ENCODE measurements at places on chromosomes 4 and X.

DNA sequence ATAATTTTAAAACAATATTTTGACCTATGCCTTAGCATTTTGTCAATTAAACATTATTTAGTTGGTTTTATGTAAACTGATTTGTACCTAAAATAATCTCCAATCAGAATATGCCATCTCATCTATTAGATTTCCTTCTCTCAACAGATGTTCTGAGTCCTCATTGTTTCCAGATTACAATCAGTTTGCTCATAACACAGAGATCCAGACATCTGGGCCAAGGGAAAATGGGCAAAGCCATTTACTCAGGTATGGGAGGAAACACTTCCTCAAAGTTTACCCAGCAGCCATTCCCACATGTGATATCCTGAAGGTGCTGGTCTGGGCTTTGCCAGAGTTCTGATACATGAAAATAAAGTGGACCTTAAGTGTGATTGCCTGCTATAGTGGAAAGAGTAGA, 217.9 kb upstream of the GPC4 start:
- DNase-seq, result no peak

- no peak for DNase-seq
Measured at GRCh38 chrX:43225626-43226328, 430.3 kb upstream of the MAOA start.

- no peak for DNase-seq
Measured at GRCh38 chr4:40515398-40516293, 114.0 kb downstream of the RBM47 start.

- DNase-seq, result no peak
Measured at GRCh38 chr4:92334716-92335350, 31.1 kb downstream of the GRID2 start.

GRCh38 chrX:10636851-10637250, 16.5 kb upstream of the MID1 start:
- no peak for DNase-seq

- DNase-seq, result no peak
Measured at GRCh38 chr4:140609548-140610425, 41.0 kb upstream of the UCP1 start.

- DNase-seq, result no peak
Measured at GRCh38 chr4:104643805-104644204, 149.1 kb upstream of the CXXC4 start.

GRCh38 chr4:77052352-77052751, 23.4 kb downstream of the CCNI start:
- DNase-seq, result no peak

DNA sequence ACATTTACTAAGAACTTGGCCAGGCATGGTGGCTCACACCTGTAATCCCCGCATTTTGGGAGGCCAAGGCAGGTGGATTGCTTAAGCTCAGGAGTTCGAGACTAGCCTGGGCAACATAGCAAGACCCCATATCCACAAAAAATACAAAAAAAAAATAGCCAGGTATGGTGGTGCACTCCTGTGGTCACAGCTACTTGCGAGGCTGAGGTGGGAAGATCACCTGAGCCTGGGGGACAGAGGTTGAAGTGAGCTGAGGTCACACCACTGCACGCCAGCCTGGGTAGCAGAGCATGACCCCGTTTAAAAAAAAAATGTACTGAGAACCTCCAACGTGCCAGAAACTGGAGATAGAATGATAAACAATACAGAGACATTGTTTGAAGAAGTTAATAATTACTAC, 8.0 kb downstream of the OPRPN start:
- no peak for DNase-seq

- peak; percentile 24 for DNase-seq
Measured at GRCh38 chr4:15436513-15436912, 8.7 kb downstream of the C1QTNF7 start.

DNA sequence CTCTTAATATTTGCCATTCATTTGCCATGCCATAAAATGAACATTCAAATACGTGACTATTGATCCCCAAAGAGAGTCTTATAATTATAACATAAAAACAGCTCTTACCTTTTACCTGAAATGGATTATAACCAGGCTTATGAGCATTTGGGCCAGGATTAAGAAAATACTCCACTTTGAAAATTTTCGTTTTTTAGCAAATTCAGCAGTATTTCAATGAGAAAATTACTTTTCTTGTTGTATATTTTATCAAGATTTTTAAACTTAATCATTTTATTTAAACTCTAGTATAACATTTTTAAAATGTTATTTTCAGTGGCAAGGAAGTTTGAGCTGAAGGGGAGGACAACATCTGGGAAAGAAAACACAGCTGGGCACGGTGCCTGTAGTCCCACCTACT, 59.0 kb upstream of the RAPGEF2 start:
- no peak for DNase-seq

GRCh38 chrX:9447906-9448305, 17.0 kb upstream of the TBL1X start:
- DNase-seq, result no peak

DNA sequence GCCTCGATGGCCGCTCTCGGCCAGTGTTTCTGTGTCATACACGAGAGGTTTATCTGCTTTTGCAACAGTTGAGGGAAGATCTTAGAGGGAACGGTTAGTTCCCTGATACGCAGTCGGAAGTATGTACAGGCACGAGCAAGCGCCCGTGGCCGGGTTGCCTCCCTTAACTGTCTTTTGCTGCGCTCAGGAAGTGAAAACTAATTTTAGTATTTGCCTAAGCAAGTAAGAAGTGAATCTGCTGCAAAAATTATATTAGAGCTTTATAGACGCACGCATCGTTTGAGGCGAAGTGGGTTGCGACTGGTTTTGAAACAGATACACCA, 695 bp downstream of the MTM1 start:
- no peak for DNase-seq

DNA sequence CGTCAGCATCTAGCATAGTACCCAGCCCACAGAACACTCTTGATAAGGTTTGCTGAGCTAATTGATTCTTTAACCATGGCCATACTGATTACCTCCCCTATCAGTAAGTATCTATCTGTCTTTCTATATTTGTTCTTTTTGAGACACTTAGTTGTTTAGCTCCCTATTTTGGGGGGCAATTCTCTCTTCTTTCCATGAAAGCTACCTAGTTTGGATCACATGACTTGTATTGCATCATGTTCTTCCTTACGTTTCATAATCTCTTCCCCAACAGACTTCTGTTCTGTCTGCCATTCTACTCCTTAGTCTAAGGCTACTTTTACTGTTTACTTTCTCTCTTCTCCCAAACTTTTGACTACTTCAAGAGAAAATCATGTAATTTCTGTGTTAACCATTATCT, 39.0 kb downstream of the TBC1D19 start:
- no peak for DNase-seq

DNA sequence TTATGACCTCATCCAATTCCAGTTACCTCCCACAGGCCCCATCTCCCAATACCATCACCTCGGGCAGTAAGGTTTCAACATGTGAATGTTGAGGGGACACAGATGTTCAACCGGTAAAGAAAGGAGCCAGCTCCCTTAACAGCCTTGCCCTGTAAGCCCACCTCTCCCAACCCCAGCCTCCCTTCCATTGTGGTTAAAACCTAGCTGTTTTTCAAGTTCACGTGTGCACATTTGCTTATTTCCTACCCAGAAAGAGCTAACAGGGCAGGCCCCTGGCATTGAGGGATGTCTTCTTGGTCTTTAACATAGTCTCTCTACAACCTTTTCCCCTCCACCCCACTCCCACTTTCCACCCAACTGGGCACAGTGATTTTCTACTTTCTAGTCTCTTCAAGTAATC, 385.7 kb downstream of the FBXW7 start:
- DNase-seq, result no peak

GRCh38 chrX:13123857-13124345, 79.5 kb upstream of the FAM9C start:
- DNase-seq, result no peak

GRCh38 chr4:176262243-176262642, 6.8 kb downstream of the ASB5 start:
- no peak for DNase-seq

- no peak for DNase-seq
Measured at GRCh38 chrX:84737471-84737871, 235.2 kb upstream of the HDX start.

DNA sequence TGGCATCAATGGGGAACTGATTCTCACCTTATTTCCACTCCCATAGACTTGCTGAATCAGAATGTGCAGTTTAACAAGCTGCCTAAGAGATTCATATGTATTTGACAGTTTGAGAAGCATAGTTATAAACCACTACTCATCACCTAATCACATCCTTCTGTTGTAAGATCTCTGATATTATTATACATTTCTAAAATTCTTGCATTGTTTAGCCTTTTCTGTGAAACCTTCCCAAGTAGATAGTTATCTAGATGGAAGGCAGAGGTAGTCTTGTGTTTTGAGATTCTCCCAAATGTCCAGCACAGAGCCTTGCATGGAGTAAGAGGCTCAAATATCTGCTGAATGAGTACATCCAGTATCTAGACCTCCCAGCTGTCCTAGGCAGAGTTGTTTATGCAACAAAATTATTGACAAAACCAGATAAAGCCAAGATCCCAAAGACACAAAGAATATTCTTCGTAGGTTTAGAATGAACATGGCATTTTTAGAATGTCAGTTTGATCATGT, 227.3 kb downstream of the KDR start:
- DNase-seq, result no peak

- no peak for DNase-seq
Measured at GRCh38 chrX:152936306-152936705, 38.4 kb downstream of the ZNF185 start.

GRCh38 chr4:33709247-33709646, 2535.1 kb downstream of the ARAP2 start:
- DNase-seq, result peak; percentile 28

- no peak for DNase-seq
Measured at GRCh38 chr4:147834480-147834879, 102.6 kb downstream of the ARHGAP10 start.

- no peak for DNase-seq
Measured at GRCh38 chr4:153651587-153651986, 32.5 kb upstream of the TLR2 start.

DNA sequence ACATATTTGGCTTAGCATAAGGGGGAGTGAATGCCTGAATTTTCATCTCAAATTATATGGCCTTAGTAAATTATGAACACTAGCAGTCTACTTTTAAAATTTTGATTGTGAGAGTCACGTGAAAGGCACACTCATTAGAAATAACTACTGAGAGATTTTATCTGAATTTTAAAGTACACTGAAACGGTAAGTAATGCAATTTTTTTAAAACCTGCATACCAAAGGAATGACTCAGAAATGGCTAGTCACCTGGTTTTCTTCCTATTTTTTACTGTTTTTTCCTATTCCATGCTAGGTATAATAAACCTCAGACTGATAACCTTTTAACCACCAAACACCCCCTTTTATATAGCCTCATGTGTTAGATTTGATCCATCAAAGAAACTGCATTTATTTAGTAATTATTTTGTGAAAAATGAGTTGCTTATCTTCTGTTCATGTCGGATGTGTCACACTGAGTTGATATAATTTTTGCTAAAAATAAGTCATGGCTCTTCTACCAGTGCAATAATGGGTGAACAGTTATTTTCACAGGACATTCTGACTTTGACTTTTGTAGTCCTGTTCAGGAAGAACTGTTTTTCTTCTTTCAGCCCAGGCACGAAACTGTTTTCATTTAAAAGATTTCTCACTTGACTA, 40.4 kb downstream of the CPEB2 start:
- no peak for DNase-seq

- no peak for DNase-seq
Measured at GRCh38 chr4:147360301-147360700, 120.6 kb upstream of the EDNRA start.

GRCh38 chrX:65035446-65035770, 59.2 kb upstream of the ZC4H2 start:
- no peak for DNase-seq

- no peak for DNase-seq
Measured at GRCh38 chrX:2547736-2548135, 47.0 kb upstream of the DHRSX start.

GRCh38 chrX:32195611-32196010, 1015.7 kb downstream of the DMD start:
- DNase-seq, result no peak

- no peak for DNase-seq
Measured at GRCh38 chr4:2950221-2950989, 12.8 kb downstream of the NOP14 start.

DNA sequence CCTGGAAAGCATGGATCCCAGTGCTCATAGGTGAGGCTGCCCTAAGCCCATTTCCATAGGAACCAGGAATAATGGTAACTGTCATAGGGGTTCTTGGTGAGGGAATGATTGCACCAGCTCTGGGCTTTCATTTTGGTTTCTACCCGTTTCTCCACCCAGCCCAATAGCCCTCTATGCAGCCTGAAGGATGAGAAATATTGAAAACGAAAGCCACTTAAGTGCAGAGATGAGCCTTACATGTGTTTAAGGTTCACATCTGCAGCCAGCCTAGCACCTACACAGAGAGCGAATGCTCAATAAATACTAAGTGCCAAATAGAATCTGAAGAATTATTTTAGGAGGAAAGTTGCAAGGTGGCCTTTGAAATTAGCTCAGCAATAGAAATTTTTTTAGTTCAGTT, 60.4 kb downstream of the MCF2 start:
- no peak for DNase-seq

DNA sequence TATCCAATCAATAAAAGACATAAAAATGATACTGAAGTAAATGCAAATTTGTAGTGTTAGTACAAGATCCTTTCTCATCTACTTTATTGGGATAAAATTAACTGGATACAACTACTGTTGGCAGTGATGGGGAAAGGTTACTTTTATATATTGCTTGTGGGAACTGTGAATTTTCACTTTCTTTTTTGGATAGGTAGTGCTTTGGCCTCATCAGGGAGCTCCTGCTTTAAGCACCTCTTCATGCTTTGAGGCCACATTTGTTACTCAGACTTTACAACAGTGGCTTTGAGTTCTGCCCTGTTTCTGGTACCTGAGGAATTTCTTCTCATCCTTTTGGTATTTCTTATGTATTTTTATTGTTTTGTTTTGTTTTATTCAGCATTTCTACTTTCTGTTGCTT, 316.8 kb upstream of the ZCCHC13 start:
- no peak for DNase-seq

- no peak for DNase-seq
Measured at GRCh38 chr4:61918507-61918906, 718.4 kb downstream of the ADGRL3 start.

DNA sequence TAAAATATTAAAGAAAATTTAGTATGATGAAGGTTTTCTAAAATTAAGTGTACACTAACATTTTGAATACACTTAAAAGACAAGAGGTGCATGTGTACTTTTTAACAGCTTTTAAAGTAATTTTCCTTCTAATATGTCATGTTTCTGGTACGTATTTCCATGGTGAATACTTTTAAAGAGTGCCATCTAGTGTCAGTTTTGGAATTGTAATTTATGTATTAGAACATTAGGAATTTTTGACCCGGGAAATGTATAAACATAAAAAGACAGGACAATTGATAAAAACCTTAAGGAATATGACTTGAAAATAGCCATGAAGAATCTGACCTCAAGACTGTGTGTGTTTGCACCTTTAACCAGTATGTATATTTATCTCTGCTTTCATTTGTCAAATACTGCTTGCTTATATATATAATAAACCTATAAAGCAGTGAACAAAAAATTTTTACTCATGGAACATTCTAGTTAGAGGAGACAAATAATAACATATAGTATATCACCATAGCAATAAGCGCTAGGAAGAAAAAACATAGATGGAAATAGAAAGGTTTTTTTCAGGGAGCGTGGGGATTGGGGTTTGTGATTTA, 7.2 kb downstream of the GSTCD start:
- no peak for DNase-seq
